Stimulated activated CD4-positive, alpha-beta T cell treated with anti-CD3 and anti-CD28 coated beads, Interleukin-1b, Interleukin-23, amount 100 ng/mL, for 48 hours (primary cell): ENCODE measurements at places on chromosomes 2 and 18.

DNA sequence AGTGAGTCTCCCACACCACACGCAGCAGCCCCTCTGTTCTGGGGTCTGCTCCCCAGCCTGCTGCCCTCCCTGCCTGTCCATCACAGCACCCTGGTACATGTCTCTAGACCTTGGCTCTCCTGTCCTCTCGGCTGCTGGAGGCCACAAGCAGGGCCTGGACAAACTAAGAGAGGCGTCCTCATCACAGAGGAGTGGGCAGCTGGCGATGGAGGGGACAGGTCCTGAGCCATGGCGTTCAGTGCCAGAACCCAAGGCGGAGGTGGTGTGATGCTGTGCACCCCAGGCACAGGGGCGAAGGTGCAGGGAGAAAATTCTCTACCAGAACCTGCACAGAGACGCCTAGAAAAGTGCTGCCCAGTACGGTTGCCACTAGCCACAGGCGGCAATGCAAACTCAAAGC lies 47.4 kb downstream of the BIN1 start:
- no peak for DNase-seq

- no peak for DNase-seq
Observed at GRCh38 chr2:68637047-68637446, 6.3 kb upstream of the PROKR1 start.

GRCh38 chr2:195651046-195651445 lies 6.0 kb upstream of the SLC39A10 start:
- no peak for DNase-seq

GRCh38 chr2:157509744-157510143 lies 65.9 kb upstream of the CYTIP start:
- DNase-seq, result no peak

DNA sequence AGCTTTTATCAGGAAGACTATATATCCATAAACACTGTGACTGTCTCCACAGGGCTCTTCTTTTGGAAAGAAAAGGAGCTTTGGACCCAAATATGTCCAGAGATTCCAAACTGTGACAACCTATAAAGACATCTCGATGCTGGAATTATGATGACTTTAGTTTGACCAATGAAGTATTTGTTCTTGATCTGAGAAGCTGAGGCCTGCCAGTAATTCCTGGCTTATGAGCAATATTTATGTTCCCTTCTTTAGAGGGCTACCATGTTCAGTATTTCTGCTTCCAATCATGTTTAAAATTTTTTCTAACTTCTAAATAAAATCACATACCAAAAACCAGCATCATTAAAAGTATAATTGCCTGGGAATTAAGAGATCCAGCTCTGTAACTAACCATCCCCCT lies 41.1 kb downstream of the FEZ2 start:
- DNase-seq, result no peak

GRCh38 chr2:63086687-63087086 lies 36.1 kb downstream of the OTX1 start:
- DNase-seq, result no peak

GRCh38 chr2:132984731-132985130 lies 314.7 kb upstream of the LYPD1 start:
- no peak for DNase-seq

DNA sequence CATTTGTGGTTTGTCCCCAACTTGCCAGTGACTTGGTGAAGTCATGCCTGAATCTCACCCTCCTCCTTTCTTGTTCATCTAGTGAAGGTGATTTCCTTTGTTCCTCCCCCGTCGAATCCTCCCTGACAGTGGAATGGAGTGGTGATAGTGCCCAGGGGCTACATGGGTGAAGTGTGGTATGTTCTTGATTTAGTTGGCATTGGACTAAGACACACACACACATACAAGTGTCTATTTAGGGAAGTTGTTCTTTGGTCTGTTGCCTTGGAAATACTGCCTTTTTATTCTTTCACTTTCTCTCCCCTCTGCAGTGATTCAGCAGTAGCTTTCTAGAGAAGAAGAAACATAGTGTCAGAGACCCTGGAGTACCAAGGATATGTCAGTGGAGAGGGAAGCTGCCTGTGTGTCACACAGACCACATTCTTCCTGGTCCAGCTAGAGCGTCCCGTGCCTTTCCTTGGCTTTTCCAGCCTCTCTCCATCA lies 10.9 kb downstream of the INPP4A start:
- no peak for DNase-seq

- DNase-seq, result no peak
Observed at GRCh38 chr2:63500398-63500797, 87.9 kb downstream of the WDPCP start.

- no peak for DNase-seq
Observed at GRCh38 chr2:10547663-10548376, 99.7 kb upstream of the ODC1 start.

DNA sequence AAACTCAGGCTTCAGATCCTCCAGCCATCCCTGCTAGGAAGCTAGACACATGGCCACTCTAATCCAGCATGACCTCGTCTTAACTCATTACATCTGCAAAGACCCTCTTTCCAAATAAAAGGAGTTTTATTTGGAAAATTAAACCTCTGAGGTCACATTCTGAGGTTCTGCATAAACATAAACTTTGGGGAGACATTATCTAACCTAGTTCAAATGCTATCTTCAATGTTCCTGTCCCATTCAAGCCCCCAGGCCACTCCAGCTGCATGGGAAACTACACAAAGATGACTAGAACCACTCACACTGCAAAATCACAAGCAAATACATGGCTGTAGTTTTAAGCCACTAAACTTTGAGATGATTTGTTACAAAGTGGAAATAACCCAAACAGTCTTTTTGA lies 99.0 kb upstream of the RNF152 start:
- DNase-seq, result no peak
